Left ventricle myocardium inferior (tissue), 1 donor: ENCODE measurements at places on chromosomes 3 and 15. TPM values are rescaled to one million over a fixed set of nuclear protein-coding genes. Genes with fewer than 3 reads are reported as not detected.

SENP5 gene
- total RNA-seq = 16.7 TPM

AMT gene
- 29.0 TPM for total RNA-seq

GNB4 gene
- total RNA-seq = 11.9 TPM

FAM98B gene
- 28.7 TPM for total RNA-seq

DNA sequence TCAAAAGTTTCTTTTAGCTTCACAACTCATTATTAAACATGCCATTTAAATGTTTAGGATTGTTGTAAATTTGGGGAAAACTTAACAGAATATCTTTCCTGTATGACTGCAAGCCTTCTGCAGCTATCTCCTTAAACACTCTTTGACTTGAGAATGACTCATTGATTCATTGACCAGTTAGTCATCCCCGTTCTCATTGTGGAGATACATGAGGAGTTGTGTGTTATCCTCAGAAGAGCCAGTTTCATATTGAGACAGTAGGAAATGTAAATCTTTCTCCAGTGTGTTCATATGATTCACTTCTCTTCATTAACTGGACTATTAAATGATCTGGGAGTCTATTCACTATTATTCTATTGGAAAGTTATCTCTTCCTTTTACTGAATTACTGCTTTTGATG is 83.0 kb downstream of the CRYGS start:
- H3K27me3 ChIP-seq = no peaks in the 10 kb centered on the region
- H3K27ac ChIP-seq = no peak overlapping the region
- H3K4me1 ChIP-seq = no peaks in the 10 kb centered on the region
- H3K4me3 ChIP-seq = no peak overlapping the region
- DNase-seq = no peak

DNA sequence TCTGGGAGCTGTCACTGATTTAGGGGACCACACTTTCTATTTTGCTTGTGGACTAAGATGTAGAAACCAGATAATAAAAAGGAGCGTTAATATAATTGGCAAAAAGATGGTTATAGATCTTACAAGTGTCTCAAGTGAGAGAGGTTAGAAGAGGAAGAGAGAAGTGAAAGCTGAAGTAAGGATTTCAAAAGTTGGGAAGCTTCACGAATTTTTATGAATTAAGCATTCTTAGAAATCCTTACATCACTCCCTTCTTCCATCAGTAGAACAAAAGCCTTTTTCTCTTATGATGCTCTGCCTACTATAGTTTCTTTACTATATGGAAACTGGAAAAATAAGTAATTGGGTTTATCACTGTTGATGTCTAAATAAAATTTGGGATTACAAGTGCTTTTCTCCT is 146.5 kb downstream of the FNDC3B start:
- peaks cover 59% of the 10 kb centered on the region for H3K4me1 ChIP-seq
- no peak overlapping the region for H3K27ac ChIP-seq
- H3K27me3 ChIP-seq = no peaks in the 10 kb centered on the region
- no peaks in the 10 kb centered on the region for H3K36me3 ChIP-seq
- DNase-seq = no peak

DNA sequence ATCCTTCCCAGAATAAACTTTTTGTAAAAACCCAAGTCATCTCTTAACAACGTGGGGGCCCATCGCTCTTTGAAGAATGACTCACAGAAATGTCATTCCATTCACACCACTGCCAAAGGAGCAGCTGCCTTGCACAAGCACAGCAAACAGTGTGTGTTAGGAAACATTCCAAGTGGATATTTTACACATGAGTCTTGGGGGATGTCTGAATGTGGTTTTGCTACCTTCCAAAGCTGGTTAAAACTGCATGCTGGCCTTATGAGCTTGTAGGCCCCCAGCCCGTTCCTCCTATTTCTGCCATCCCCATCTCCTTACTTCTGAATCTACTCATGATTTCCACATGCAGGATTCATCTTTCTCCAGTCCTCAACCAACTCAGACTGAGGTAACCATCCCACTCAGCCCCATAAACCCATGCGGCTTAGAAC is 130.8 kb downstream of the CPNE4 start:
- H3K27me3 ChIP-seq = no peaks in the 10 kb centered on the region
- H3K4me1 ChIP-seq = no peaks in the 10 kb centered on the region
- no peak overlapping the region for H3K4me3 ChIP-seq
- no peak overlapping the region for H3K27ac ChIP-seq
- no peaks in the 10 kb centered on the region for H3K36me3 ChIP-seq
- DNase-seq = no peak
